ENCODE measurements at places on chromosomes 3 and 15.

GRCh38 chr3:126454025-126454424, 21.7 kb downstream of the ZXDC start:
- DNase-seq = no peak

- no peak for DNase-seq
These were observed 22.9 kb upstream of the ZBED2 start for GRCh38 chr3:111617912-111618601.

GRCh38 chr15:73560501-73561117, 72.6 kb downstream of the NPTN start:
- DNase-seq = no peak

DNA sequence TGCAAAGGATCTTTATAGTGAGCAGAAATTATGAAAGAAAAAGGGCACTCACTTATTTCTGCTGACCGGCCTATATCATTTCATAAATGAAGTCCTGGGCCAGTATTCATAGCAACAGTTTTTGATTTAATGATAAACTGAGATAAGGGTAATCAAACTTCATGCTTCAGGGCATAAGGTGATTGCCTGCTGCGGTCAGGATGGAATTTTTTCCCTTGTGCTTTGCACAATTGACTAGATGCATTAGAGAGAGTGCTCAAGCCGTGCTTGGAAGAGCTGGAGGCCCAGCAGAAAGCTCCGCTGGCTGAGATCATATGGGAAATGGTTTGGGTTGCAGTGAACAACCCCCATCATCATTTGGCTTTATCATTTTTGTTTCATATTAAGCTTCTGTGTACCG, 10.4 kb downstream of the SEMA6D start:
- DNase-seq = no peak

GRCh38 chr15:71336671-71337070, 221.4 kb downstream of the THSD4 start:
- no peak for DNase-seq

GRCh38 chr15:33163816-33164215, 30.7 kb downstream of the FMN1 start:
- no peak for DNase-seq

GRCh38 chr3:115475178-115476041, 147.9 kb upstream of the GAP43 start:
- DNase-seq = no peak

- DNase-seq = no peak
These were observed 117.1 kb downstream of the MTHFS start for GRCh38 chr15:79779746-79780145.

- no peak for DNase-seq
These were observed 522.4 kb upstream of the NAALADL2 start for GRCh38 chr3:174336784-174337183.

DNA sequence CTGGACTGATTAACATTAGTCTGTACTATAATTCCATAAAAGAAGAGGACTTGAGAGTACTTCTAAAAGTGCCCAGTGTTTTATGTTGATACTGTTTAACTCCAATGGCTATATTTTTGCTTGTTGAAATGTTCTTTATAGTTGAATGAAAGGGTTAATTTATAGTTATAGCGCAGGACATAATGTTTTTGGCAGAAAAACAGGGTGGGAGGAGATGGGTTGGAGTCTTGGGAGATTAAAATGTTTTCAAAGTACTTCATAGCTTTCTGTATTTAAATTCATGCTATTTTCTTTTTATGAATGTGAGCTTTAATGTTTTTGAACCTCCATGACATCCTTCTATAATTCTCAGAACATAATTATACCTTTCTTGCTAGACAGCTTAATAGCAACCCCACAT, 108.2 kb downstream of the CNTN3 start:
- no peak for DNase-seq

DNA sequence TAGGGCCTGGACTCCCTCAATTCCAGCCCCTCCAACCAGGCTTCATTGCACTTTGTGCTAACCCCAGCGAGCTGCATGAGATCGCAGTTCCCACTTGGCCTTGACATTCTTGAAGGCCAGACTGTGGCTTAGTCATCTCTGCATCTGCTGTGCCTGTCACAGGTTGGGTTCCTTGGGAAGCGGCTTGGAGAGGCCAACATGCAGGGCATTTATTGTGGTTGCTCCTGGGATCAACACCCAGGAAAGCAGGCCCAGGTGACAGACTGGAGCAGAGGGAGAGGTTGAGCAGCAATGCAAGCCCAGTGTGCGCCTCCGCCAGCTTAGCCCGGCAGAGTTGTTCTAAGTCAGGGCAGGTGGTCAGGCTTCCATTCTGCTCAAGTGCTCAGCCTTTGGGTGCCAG, 10.5 kb downstream of the ABCF3 start:
- no peak for DNase-seq

- DNase-seq = no peak
These were observed 76.0 kb downstream of the SLCO3A1 start for GRCh38 chr15:91929509-91929908.

- DNase-seq = no peak
These were observed 61.6 kb downstream of the SHQ1 start for GRCh38 chr3:72786668-72787067.

GRCh38 chr3:160010578-160010977, 21.9 kb downstream of the IL12A start:
- no peak for DNase-seq

GRCh38 chr3:2849092-2849491, 261.1 kb downstream of the IL5RA start:
- DNase-seq = no peak

DNA sequence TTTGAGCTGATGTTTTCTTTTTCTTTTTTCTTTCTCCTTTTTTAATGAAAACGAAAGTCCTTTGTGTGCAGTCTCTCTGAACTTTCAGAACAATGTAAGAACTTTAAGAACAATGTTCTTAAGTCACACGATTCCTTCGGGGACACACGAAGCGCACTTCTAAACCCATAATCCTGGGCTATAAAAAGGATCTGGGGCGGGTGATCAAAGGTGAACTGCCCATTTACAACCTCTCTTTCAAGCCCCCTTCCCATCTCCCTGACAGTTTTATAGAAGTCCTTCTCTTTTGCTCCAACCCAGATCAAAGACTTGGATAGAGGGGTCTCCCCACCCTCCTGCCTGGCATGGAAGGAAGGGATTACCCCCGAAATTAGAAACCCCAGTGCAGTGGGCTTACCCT, 126.8 kb downstream of the BDH1 start:
- no peak for DNase-seq

DNA sequence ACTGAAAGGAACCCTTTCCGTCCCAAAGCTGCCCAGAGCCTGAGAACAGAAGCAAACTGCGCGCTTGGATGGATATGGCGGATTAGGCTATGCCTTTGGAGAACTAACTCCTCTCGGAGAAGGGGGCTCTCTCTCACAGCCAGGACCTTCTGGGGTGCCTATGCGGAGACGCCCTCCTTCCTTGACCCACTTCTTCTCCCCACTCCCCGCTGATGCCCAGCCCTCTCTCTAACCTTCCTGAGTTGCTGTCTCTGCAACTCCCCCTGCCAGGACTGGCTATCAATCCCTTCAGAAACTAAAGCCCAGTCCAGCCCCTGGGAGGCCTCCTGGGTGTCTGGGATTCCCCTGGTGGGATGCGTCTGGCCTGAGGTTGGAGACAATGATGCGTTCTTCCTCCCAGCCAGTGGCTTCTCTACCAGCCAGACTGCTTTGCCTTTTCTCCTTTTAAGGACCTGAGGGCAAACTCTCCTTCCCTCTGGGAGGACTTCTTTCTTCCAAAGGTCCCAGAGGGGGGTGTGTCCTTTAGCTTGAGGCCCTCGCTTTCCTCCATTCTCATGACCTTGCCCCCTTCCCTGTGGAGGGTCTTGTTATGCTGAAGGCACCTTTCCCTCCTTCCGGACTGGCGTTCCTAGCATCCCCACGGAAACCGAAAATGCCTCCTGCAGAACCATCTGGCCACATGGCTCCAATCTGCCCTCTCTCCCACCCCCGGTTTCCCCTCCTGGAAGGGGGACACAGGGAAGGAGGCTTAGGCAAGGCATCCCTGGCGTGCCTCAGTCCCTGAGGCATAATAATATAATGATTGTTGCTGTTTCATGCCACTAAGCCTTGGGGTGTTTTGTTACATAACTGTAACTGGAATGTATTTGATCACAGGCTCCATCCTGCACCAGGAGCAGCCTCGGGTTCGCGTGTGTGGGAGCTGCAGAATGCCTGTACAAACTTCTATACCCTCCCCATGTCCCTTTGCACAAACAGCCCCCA, 63.4 kb upstream of the C15orf39 start:
- DNase-seq = no peak

- no peak for DNase-seq
These were observed 57.9 kb downstream of the BTD start for GRCh38 chr3:15659254-15659975.

DNA sequence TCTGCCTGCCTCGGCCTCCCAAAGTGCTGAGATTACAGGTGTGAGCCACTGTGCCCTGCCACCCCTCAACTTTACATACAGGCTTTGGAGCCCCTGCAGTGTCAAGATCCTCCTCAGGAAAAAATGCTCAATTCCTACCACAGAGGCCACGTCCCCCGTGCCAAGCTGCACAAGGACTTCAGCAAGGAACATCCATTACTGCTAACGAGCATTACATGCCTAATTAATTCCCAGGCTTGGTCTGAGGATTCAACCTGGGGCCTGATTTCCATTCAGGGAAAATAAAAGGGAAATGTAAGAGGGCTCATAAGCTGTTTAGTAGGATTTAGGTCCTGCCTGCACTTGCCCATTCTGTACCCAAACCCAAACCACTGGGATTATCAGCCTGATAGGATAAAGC, 161.4 kb downstream of the RAB11A start:
- no peak for DNase-seq
